ENCODE measurements at places on chromosomes 5 and 9. TPM values are rescaled to one million over a fixed set of nuclear protein-coding genes. Genes with fewer than 3 reads are reported as not detected.

DNA sequence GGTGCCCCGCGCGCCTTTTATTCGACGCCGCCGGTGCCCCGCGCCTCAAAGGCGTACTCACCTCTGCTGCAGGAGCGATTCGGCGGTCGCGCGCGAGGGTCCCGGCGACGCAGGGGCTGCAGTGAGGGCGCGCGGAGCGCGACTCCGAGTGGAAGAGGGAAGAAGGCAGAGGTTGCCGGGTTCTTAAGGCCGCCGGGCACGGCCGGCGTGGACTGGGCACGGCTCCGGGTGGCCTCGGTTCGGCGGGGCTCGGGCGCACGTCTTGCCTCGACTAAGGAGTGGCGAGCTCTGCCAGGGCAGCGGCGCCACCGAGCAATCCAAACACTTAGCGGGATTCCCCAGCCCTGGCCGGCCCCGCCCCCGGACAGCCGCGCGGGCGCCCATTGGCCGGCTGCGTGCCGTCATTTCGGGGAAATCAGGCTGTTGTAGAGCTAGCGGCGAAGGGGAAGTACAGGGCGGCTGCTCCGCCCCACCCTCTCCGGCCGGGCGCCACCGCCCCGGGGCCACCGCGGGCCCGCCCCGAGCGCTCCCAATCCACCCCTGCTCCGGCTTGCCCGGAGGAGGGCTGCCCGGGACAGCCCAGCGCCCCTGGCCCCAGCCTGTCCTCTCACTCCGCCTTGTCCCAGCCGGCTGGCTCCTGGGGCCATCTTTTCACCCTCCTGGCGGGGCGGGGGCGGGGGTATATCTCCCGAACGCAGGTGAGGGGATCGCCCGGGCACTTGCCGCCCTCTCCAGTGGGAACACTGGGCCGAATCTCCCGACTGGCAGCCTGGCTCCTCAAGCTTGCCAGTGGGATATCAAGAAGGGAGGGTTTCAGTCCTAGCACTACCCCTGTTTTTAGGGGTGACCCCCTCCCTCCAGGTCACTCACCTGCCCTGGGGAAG lies at the start of gene IRF1:
Gene IRF1, minus strand, starts transcription at position 290 of the 884 bp plus-strand sequence. CDS start 1,295 bp downstream, outside the sequence.
- DNase-seq, result peak; percentile 99
- H3K27ac ChIP-seq, result peak within 1 kb of the TSS; percentile 98
- peaks cover 67% of the 10 kb centered on the region for H3K4me1 ChIP-seq
- H3K27me3 ChIP-seq, result peaks cover 7% of the 10 kb centered on the region

DNA sequence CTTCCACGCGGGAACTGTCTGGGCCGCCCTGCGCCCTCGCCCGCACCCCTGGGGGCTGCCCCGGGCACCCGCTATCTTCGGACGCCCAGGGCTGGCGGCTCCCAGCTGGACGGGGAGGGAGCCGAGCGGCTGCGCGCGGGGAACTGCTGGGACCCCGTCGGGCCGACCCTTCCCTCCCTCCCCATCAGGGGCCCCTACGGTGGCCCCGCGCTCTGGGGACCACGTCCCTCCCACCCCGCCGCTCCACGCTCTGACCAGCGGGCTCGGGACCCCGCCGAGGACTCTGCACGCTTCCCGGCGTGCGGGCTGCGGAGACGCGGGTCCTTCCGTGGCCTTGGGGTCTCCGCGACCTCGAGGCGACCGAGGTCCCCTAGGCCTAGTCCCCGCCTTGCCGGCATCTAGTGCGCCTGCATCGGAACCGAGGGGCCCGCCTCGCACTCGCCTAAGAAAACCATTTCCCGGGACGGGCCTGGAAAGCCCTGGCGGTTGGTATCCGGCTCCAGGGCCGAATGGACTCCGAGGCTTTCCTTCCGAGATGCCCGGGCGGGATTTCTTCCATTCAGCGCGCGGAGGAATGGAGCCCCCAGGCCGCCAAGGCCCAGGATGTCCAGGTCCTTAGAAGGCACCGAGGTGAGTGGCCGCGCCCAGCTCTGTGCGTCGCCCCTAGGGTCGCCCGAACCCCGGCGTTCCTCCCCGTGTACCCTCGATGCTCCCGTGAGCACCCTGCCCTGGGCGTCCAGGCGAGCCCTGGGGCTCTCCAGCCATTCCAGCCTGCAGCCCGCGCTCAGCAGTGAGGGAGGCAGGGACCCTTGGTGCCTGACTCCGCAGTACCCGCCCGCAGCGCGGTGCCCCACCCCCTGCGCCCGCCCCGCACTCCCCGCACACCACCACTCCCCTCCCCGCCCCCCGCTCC lies 705 bp upstream of the SLC6A3 start:
- H3K27ac ChIP-seq, result no peak overlapping the region
- H3K4me3 ChIP-seq, result no peak overlapping the region
- H3K36me3 ChIP-seq, result no peaks in the 10 kb centered on the region
- DNase-seq, result no peak
- H3K27me3 ChIP-seq, result peaks cover 67% of the 10 kb centered on the region

DNA sequence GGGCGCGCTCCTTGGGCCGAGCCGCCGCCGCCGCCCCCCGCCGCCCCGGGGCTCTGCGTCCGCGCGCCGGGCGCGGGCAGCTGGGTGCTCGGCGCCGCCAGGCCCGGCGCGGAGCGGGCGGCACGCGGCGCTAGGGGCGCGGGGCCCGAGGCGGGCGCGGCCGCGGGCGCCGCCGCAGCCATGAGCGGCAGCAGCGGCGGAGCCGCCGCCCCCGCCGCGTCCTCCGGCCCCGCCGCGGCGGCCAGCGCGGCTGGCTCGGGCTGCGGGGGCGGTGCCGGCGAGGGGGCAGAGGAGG lies 351 bp downstream of the TRIO start:
- H3K4me3 ChIP-seq, result no peak overlapping the region
- no peak overlapping the region for H3K27ac ChIP-seq
- H3K27me3 ChIP-seq, result peaks cover 52% of the 10 kb centered on the region
- no peak for DNase-seq
- H3K4me1 ChIP-seq, result peaks cover 8% of the 10 kb centered on the region

DNA sequence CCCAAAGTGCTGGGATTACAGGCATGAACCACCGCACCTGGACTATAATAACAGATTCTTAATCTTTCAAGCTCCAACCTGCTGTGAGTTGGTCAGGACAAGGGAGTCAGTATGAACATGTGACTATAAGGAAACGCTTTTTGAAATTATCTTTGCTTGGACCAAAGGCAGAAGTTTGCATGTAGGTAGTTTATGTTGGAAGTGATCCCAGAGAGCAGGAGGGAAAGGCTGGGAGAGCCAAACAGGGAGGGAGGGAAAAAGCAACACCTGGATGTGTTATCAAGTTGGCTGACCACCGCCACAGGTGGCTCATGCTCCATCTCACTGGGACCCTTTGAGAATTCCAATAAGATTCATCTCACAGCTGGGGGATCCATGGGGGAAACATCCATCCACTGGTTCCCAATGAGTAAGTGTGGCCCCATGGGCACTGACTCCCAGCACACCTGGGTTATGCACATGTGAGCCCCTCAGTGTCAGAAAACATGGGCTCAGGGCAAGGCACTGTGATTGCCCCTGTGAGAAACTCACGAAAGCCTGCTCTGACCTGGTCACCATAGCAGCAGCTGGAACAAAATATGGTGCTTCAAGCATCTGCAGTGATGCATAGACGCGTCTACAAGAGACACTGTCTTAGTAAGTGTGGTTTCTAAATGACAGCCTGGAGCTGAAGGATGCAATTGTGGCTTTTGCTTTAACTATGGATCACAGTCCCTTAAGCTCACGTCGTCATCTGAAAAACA lies 62.1 kb downstream of the ARSB start:
- no peak overlapping the region for H3K27ac ChIP-seq
- no peak for DNase-seq
- H3K4me3 ChIP-seq, result no peak overlapping the region
- H3K36me3 ChIP-seq, result peaks cover 3% of the 10 kb centered on the region
- no peaks in the 10 kb centered on the region for H3K27me3 ChIP-seq

GRCh38 chr5:168443533-168443932 lies 42.7 kb upstream of the RARS1 start:
- DNase-seq, result no peak
- no peaks in the 10 kb centered on the region for H3K4me1 ChIP-seq
- H3K27ac ChIP-seq, result no peak overlapping the region

DNA sequence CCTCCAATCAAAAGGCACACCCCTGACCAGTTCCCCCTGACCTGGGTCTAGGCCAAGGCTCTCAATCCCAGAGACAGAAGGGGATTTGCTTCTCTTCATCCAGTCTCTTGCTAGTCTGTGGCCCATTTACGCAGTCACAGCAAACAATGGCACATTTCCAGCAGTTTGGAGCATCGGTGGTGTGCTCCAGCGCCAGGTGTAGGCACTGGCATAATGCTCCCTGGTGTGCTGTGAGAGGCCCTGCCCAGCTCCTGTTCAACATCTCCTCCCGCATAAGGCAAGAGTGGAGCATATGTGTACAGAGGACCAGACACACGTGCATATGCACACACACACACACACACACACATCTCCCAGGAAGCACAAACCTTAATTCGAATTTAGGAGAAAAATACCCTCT lies 79.5 kb upstream of the ERCC6L2 start:
- H3K4me3 ChIP-seq, result no peak overlapping the region
- peaks cover 7% of the 10 kb centered on the region for H3K27me3 ChIP-seq
- no peaks in the 10 kb centered on the region for H3K36me3 ChIP-seq
- no peak for DNase-seq
- H3K4me1 ChIP-seq, result peaks cover 7% of the 10 kb centered on the region

The GABRP gene
- total RNA-seq, result not detected

The NR4A3 gene
- 36.9 TPM for total RNA-seq

DNA sequence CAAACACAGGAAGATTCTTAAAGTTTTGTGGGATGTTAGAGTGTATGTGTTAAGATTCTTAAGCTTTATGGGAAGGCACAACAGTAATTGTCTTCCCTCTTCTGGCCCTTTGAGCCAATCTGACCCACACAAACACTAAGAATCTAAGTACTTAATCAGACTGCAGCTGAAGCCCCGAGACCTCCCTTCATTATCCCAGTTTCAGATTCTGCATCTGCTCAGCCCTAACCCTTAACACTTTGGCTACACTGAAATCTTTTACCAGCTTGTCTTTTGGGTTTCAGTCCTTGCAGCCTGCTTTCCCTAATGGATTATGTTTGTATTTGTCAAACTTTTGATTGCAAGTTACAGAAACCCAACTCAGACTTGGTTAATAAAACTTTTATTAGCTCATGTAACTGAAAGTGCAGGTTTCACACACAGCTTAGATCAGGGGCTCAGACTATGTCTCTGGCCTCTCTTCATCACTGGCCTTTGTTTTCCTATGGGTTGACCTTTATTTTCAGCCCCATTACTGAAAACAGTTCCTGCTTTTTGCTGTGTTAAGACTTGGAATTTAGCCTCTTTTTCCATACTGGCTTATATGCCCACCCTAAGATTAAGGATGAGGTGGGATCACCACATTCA lies 71.5 kb downstream of the COX7C start:
- no peak for DNase-seq
- no peaks in the 10 kb centered on the region for H3K4me1 ChIP-seq
- H3K27me3 ChIP-seq, result no peaks in the 10 kb centered on the region

The PTGR1 gene
- total RNA-seq, result 1.3 TPM

The RELL2 gene
- total RNA-seq, result 27.3 TPM

DNA sequence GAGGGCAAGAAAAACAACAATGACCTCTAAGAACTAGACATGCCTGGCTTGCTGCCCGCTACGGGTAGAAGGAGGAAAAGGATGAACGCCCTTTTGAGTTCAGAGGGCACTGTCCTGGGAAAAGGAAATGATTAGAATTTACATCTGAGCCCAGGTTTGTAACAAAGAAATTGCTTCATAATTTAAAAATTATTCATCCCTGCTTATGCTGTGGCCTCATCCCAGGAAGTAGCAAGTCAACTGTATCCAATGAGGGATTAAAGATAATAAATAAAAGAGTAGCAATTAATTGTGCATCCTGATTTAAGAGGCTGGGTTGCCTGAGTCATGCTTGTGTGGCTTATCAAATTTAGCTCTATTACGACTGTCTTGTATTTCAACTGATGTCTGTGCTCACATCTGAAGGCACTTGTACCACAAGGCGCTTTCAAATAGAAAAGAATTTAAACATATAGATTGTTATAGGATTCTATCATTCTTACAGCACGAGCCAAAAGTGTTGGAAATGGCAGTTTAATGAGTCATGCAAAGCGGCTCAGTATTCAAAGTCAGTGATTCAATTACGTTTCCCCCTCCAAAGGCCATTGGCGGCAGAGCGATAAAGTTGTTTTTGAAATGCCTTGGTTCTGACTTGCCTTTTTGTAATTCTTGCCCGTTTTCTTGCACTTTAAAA lies 40.0 kb upstream of the DMRT1 start:
- no peak overlapping the region for H3K4me3 ChIP-seq
- no peak for DNase-seq
- H3K36me3 ChIP-seq, result no peaks in the 10 kb centered on the region
- H3K4me1 ChIP-seq, result no peaks in the 10 kb centered on the region
- no peak overlapping the region for H3K27ac ChIP-seq
- peaks cover 8% of the 10 kb centered on the region for H3K27me3 ChIP-seq

The OR1Q1 gene
- total RNA-seq, result not detected

- H3K27ac ChIP-seq, result no peak overlapping the region
- no peaks in the 10 kb centered on the region for H3K36me3 ChIP-seq
- no peak overlapping the region for H3K4me3 ChIP-seq
Measured at GRCh38 chr9:35680331-35681105, 6.8 kb downstream of the CA9 start.

- H3K27ac ChIP-seq, result no peak overlapping the region
- no peaks in the 10 kb centered on the region for H3K27me3 ChIP-seq
- no peak for DNase-seq
Measured at GRCh38 chr5:55620766-55621160, 86.0 kb upstream of the PLPP1 start.

- peaks cover 24% of the 10 kb centered on the region for H3K27me3 ChIP-seq
- DNase-seq, result no peak
- H3K27ac ChIP-seq, result no peak overlapping the region
- peaks cover 12% of the 10 kb centered on the region for H3K4me1 ChIP-seq
- no peak overlapping the region for H3K4me3 ChIP-seq
- H3K36me3 ChIP-seq, result no peaks in the 10 kb centered on the region
Measured at GRCh38 chr9:91034976-91035824, 233.6 kb downstream of the SYK start.

GRCh38 chr5:8829323-8830029 lies 716.4 kb downstream of the SEMA5A start:
- H3K27me3 ChIP-seq, result no peaks in the 10 kb centered on the region
- no peak overlapping the region for H3K27ac ChIP-seq
- no peak for DNase-seq
- H3K36me3 ChIP-seq, result no peaks in the 10 kb centered on the region
- no peak overlapping the region for H3K4me3 ChIP-seq
- H3K4me1 ChIP-seq, result no peaks in the 10 kb centered on the region

GRCh38 chr9:129070696-129071525 lies 10.0 kb upstream of the DOLPP1 start:
- H3K4me1 ChIP-seq, result peaks cover 34% of the 10 kb centered on the region
- peaks cover 17% of the 10 kb centered on the region for H3K36me3 ChIP-seq
- DNase-seq, result no peak
- H3K4me3 ChIP-seq, result no peak overlapping the region
- peak overlapping the region; percentile 90 for H3K27ac ChIP-seq

DNA sequence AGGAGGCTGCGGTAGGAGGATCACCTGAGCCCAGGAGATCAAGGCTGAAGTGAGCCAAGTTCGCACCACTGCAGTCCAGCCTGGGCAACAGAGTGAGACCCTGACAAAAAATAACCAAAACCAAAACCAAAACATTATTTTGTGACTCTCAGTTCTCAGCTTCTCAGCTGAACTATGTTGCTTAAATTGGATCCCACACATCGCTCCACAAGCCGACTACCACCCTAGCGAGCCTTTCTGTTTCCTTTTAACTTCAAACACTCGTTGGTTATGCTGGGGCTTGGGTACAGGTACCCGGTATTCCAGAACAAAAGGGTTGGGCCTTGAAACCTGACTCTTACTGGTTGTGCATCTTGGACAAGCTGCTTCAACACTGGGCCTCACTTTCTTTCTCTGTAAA lies 3.8 kb upstream of the PTGS1 start:
- H3K27ac ChIP-seq, result no peak overlapping the region
- no peak for DNase-seq
- peaks cover 15% of the 10 kb centered on the region for H3K27me3 ChIP-seq
- H3K36me3 ChIP-seq, result no peaks in the 10 kb centered on the region
- H3K4me1 ChIP-seq, result peaks cover 4% of the 10 kb centered on the region
- H3K4me3 ChIP-seq, result no peak overlapping the region

All from activated naive CD8-positive, alpha-beta T cell treated with anti-CD3 and anti-CD28 coated beads for 36 hours (primary cell).